Stimulated activated CD4-positive, alpha-beta T cell treated with anti-CD3 and anti-CD28 coated beads, Interleukin-4, amount 100 ng/mL, for 48 hours (primary cell): ENCODE measurements at places on chromosomes 5 and 9.

DNA sequence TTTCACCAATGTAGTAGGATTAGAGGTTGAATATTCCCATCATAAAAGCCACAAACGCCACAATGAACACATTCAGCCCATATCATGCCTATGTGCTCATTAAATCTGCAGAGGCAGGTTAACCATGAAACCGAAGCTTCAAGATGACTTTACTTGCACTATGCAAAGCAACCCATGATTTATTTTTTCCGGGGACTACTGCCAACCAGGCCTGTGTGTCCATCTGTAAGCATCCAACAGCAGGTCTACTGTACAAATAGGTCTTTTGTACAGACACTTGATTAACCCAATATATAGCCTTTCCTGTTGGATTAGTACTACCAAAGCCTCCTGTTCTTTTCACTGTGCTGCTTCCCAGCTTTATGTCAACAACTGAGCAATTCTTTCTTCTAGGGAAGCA, 104.9 kb upstream of the CDH10 start:
- DNase-seq: no peak

DNA sequence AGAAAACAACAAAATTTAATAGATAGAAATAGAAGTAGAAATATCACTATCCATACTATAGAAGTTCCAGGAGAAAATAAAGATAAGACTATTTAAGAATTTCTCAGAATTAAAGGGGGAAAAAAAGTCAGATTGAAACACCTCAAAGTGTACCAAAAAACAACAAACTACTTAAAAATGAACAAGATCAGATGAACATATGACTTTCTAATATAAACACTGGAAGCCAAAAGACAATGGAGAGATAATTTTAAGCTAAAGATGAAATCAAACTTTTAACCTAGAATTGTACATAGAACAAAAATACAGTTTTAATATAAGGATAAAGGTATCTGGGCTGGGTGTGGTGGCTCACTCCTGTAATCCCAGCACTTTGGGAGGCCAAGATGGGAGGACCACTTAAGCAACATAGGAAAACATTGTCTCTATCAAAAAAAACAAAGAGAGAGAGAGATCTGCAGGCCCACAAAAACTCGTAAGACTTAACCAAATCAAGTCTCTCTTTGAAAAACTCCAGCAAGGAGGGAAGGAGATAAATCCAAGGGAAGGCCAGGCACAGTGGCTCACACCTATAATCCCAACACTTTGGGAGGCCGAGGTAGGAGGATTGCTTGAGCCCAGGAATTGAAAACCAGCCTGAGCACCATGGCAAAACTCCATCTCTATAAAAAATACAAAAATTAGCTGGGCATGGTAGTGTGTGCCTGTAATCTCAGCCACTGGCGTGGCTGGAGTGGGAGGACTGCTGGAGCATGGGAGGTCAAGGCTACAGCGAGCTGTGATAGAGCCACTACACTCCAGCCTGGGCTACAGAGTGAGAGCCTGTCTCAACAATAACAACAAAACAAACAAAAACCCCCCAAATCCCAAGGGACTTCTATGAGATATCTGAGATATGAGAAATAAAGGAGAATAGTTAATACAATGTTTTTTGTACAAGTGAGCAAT, 32.4 kb downstream of the ABHD17B start:
- no peak for DNase-seq

- no peak for DNase-seq
Measured at GRCh38 chr5:18761801-18762200, 1127.5 kb downstream of the TAF11L14 start.

GRCh38 chr9:135602789-135603481, 36.4 kb downstream of the GLT6D1 start:
- DNase-seq: peak; percentile 55

DNA sequence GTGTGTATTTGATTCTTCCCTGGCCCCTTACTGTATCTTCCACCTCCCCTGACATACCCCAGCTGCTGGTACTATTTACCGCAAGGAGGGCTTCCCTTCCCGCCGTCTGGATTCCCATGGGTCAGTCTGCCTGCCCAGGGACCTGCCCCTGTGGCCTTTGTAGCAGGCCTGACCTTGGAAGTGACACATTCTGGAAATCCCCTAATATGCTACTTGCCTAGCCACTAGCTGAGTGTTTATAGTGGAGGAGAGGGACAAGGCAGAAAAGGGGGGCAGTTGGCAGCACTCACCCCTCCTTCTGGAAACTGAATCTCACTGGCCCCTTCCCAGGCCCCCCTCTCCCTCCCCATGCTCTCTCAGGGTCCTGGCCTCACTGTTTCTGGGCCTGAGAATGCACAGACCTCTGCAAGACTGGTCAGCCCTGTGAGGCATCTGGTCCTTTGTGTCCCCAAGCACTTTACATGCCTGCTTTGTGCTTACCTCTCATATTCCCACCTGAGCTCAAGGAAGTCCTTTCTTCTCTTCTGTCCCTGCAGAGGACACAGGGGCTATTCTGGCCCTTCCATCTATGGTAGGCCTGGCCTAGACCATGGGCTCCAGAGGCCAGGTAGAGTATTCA, 8.2 kb upstream of the CCL21 start:
- DNase-seq: no peak

- no peak for DNase-seq
Measured at GRCh38 chr5:32777733-32778132, 66.6 kb downstream of the NPR3 start.

DNA sequence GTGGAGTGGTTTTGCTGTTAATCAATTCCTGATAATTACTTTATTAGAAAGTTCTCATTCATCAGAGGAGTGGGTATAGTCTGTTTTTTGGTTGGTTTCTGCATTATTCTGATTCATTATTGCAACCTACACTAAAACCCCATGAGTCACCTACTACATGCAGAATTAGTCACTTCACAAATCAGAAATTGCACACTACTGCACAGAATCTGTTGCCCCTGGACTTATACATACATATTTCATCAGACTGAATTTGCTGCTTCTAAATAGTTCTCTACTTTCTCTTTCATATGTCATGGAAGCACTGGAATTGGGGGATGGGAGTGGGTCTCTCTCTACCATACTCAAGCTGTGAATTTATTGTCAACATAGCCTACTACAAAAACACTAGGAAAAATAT, 585.1 kb downstream of the DNAH5 start:
- DNase-seq: no peak

DNA sequence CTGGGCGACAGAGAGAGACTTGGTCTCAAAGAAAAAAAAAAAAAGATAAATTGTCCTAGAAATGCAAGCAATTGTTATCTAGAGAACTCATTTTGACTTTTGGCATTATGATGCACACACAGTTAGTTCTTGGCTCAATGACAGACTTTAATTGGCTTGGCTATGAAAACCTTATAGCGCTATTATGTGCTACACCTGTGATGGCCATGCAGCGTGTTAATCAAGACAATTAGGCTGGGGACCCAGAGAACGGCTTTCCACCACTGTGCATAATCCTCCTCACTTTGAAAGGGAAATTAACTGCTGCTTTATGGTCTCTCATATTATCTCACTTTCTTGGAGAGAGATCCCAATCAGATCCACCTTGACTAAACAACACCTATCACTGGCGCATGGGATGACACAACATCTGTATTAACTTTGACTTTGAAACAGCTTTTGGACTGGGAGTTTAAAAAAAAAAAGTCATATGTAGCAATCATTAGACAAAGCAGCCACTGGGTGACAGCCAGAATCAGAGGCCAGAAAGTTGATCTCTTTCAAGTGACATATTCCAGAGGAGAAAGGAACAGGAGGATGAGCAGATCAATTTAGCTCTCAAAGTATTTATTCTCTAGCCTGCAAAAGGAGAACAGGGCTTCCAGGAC, 132.5 kb downstream of the PPP2R2B start:
- DNase-seq: no peak

GRCh38 chr5:147098233-147098790, 136.5 kb upstream of the STK32A start:
- no peak for DNase-seq

DNA sequence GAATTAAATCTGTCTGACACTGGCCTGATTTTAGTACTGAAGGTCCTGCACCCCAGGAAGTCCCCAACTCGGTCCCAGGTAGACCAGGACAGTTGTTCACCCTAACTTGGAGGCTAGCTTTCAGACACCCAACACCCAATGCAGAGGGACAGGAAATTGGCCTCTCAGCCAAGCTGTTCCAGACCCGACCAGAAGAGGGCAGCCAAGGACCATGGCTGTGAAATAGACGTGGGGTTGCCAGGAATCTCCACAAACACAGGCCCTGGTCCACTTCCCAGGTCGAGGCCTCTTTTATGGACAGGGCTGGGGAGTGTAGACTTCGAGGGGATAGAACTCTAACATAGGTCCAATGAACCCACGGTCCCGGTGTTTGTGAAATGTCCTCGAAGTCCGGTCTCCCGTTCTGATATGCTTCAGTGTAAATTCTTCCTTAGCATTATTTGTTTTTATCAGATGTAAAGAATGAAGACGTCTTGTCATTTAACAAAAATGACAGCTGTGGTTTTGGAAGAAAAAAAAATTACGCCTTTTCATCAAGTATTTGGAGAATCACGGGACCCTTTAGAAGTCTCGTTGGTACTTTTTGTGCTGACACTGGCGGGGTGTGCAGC, 260.3 kb upstream of the ADAMTS16 start:
- DNase-seq: peak; percentile 30

GRCh38 chr5:136631186-136631585, 265.8 kb upstream of the TRPC7 start:
- DNase-seq: no peak

DNA sequence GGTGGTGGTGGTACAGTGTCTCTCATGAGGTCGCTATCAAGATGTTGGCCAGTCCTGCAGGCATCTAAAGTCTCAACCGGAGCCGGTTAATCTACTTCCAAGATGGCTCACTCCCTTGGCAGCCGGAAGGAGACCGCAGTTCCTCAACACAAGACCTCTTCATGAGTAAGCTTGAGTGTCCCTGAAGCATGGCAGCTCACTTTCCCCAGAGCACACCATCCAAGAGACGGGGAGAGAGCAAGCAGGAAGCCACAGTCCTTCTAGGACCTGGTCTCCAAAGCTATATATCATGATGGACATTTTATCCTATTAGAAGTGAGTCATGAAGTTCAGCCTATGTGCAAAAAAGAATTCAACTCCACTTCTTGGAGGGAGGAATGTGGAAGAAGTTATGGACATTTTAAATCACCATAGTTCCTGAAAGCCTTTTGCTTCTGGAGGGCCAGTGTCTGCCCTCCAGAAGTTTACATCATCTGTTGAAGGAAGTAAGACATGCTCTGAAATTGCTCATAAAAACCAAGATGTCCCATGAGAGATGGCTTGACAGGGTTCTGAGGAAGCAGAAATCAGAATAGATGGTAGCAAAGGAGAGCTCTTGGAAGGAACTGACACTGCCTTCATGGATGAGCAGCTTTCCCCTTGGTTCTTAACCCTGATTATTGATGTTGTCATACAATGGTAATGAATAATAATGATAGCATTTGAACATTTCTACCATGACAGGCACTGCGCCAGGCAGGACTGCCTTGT, 21.3 kb downstream of the GALNT10 start:
- DNase-seq: no peak

DNA sequence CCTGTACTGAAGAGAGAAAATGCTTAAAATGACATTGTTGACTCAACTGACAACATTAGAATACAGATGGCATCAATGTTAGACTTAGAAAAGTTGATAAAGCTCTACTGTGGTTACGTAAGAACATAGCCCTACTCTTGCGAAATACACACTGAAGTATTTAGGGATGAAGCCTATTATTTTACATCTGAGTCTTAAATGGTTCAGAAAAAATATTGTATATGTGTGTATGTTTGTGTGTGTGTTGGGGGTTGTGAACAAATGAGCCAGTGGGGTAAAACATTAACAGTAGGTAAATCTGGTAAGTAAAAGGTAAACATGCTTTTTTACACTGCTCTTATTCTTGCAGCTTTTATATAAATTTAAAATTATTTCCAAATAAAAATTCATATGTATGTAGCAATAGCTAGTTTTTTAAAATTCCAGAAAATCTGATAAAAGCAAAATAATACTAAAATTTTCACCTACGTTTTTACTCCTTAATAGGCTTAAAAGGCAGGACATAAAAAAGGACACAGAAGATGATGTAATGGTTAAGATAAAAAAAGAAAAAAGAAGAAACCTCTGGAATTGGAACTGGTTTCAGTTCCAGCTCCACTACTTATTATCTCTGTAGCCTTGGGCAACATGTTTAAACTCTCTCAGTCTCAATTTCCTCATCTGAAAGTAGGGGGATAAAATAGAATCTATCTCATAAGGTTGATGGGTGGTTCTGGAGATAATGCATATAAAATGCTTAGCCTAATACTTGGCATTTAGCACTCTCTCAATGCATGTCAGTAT, 44.3 kb downstream of the GARNL3 start:
- no peak for DNase-seq

DNA sequence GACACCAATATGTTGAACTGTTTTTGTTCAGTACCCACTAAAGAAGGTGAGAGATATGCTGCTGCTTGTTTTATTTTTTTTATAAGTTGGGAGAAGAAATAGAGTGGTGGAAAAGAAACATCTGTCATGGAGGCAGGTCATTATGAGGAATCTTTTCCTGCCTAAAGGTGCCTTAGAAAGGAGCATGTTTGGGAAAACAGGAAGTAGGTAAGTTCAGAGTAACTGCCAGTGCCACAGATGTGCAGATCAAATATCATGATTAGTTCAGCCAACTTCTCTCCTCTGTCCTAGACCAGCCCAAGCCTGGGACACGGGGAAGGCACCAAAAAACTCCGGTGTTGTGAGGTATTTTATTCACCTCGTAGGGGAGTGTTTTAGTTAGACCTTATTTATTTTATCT, 144.2 kb downstream of the MAN2A1 start:
- no peak for DNase-seq

DNA sequence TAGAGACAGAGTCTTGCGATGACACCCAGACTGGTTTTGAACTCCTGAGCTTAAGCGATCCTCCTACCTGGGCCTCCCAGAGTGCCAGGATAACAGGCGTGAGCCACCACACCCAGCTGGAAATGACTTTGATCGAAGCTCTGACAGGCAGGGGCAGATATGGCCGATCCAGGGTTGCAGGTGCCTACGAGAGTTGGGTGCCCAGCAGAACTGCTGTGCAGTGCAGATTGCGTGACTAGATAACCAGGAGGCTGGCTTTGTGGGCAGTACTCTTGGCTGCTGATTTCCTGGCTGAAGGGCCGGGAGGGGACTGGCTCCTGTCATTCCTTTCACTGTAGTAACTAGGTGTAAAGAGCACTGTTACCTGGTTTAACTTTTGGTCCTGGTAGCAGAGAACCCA, 11.8 kb downstream of the TBC1D13 start:
- no peak for DNase-seq

DNA sequence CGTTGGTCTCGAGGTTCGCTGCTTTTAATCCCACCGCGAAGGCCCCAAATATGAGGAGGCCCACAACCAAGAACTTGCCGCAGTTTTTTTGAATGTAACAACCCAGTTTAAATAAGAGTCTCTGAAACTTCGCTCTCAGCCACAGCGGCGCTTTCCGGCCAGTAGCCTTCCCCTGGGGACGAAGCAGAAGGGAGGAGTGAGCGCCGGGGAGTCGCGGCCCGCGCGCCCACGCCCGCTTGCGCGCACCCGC, 10.4 kb downstream of the PTCH1 start:
- DNase-seq: no peak

- no peak for DNase-seq
Measured at GRCh38 chr5:34051374-34051980, 8.5 kb upstream of the C1QTNF3 start.
